ENCODE measurements at places on chromosomes 13 and 19.

DNA sequence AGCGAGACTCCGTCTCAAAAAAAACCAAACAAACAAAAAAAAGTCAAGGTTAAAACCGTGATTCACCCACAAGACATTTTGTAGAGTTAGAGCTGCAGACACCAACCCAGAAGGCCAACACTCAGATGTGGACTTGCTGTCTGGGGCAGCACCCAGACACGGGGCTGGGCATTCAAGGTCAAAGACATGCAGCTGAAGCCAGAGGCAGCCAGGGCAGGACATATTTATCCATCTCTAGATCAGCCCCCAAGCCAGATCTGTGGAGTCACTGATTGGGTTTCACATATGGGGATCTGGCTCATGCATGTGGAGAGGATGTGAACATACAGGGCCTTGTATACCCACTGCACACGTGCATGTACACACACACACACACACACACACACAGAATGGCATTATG, 3.6 kb downstream of the KLK15 start:
- DNase-seq, result no peak

GRCh38 chr19:54254195-54254906, 2.7 kb downstream of the LILRB5 start:
- DNase-seq, result no peak

- DNase-seq, result no peak
Measured at GRCh38 chr13:110152351-110152750, 154.6 kb downstream of the COL4A1 start.

DNA sequence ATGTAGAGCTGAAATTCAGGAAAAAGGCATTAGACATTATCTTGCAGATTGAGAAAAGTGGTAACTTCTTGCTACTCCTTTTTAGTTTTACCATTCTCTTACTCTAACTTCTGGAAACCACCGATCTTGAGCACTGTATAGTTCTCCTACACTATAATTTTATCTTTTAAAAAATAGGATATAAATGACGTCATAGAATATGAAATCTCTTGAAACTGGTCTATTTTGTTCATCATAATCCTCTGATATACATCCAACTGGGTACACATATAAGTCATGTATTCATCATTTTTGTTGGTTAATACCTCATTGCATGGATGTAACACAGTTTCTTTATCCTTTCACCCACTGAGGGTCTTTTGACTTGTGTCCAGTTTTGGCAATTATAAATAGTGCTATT, 629.9 kb upstream of the PRR20A start:
- DNase-seq, result no peak

DNA sequence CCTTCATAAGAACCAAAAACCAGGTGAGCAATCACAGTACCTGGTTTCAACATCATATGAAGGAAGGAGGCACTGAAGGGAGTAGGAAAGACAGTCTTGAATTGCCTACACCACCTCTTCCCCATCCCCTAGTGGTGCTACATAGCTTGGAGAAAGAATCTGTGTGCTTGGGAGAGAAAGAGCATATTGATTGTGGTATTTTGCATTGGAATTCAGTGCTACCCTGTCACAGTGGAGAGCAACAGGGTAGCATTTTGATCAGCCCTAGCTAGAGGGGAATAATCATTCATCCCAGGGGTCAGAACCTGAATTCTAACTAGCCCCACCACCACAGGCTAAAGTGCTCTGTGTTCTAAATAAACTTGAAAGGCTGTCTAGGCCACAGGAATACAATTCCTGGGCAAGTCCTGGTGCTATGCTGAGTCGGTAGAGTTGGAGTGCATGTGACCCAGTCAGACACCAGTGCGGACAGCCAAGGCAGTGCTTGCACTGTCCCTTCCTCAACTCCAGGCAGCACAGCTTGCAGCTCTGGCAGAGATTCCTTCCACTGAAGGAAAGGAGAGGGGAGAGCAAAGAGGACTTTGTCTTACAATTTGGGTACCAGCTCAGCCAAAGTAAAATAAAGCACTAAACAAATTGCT, 158.7 kb downstream of the VWA8 start:
- DNase-seq, result no peak

DNA sequence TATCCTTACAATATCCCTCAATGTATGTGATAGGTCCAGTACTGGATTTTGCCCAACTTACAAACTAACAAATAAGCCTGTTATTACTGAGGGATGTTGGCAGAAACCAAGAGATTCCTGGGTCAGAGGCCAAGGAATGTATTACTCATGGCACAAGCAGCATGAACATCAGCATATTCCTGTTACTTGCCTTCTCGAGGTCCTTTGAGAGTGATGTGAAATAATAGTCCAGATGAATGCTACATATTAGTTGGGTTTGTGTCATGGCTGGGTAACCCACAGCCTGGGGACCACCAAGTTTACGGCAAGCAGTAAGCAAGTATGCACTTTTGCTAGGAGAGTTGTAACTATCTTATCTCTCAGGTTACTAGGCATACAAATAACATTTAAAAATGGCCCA, 384.5 kb upstream of the GPC6 start:
- DNase-seq, result peak; percentile 67

- DNase-seq, result no peak
Measured at GRCh38 chr13:67216864-67217263, 13.3 kb downstream of the PCDH9 start.

DNA sequence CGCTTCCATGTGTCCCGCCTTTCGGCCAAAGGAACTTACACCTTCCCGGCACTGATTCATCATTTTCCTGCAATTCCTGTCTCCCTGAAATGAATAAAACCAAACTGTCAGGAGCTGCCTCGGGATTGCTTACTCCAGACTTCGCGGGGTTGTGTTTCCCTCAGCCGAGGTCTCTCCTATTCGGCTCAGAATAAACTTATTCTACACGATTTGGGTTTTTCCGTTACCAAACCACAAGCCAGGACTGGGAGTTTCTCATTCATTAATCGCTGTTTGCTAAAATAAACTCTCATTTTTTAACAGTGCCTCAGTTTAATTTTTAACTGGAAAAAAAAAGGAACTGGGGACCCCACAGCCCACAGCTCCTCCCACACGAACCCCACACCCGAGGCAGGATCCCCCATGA, 667 bp downstream of the ZNF878 start:
- no peak for DNase-seq

DNA sequence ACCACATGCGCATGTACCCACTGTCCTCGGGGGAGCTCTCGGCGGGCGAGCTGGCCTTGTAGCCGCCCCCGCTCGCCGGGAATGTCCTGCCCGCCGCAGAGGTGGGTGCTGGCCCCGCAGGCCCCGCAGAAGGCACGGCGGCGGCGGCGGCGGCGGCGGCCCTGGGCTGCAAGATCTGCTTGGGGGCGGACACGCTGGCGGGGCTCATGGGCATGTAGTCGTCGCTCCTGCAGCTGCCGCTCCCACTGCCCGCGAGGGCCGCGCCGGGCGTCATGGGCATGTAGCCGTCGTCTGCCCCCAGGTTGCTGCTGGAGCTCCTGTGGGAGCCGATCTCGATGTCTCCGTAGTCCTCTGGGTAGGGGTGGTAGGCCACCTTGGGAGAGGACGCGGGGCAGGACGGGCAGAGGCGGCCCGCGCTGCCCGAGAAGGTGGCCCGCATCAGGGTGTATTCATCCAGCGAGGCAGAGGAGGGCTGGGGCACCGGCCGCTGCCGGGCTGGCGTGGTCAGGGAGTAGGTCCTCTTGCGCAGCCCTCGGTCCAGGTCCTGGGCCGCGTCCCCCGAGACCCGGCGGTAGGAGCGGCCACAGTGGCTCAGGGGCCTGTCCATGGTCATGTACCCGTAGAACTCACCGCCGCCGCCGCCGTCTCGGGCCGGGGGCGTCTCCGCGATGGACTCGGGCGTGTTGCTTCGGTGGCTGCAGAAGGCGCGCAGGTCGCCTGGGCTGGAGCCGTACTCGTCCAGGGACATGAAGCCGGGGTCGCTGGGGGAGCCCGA, 2.4 kb downstream of the IRS2 start:
- no peak for DNase-seq

DNA sequence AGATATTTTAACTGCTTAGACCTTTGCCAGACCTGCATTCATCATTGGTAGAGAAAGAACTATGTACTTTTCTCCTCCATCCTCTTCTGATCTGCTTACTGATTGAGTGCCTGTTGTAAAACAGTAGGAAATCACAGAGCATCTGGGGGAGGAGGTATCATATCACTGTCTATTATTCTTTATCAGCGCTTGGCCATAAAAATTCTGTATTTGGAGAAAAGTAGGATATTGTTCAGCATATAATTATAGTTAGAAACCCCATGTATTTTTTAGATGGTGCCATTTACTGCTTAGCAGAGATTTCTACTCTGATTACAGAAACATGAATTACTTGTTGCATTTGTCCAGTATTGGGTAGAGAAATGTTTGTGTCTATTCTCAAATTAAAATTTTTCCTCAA, 62.4 kb downstream of the URI1 start:
- DNase-seq, result no peak

DNA sequence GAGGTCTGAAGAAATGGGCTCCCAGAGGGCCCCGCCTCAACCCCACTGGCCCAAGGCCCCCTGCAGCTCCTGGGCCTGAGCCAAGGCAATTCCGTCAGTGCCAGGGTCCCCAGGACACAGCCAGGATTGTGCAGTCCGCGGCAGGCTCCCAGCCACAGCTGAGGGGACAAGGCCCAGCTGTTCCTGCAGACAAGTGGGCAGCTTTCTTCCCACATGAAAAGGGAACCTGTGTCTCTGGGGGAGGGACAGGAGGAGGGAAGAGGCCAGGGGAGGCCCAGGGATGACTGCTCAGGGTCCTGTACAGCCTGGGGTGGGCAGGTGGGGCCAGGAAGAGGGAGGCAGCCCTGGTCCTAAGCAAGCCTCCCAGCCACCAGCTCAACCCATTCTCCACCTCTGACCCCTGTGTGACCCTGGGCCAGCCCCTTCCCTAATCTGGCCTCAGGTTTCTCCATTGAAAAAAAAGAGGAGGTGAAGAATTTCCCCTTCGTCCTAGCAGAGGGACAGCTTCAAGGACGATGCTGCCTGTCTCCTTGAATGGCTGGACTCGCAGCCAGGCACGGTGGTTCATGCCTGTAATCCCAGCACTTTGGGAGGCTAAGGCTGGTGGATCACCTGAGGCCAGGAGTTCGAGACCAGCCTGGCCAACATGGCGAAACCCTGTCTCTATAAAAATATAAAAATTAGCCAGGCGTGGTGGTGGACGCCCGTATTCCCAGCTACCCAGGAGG, 20.5 kb upstream of the VSTM2B start:
- DNase-seq, result no peak

GRCh38 chr19:12703046-12703445, 6.6 kb upstream of the FBXW9 start:
- DNase-seq, result no peak

DNA sequence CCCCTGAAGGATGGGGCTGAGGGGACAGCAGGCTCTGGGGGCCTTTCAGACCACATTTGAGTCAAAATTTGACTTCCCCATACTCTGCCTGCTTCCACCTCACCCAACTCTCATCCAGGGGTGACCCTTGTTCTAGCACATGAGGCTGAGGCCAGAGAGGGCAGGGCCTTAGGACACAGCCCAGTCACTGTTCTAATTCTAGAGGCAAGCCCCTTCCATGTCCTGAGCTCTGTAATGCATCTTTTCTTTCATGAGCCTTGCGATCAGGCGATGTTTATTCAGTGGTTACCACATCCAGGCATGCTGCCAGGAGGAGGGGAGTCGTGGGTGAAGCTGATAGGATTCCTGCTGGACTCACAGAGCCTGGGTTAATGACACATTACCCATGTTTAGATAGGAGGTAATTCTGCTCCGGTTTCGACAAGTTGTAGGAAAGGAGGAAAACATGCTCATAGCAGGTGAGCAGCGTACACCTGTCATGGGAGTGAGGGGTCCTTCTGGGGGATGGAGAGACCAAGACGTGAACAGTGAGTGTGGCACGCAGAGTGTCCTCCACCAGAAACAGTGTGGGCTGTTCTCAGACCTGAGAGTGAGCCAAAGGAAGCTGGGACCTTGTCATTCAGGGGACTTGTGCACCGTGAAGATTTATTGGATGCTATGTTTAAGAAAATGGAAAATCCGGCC, 9.3 kb downstream of the RPS9 start:
- DNase-seq, result peak; percentile 96

DNA sequence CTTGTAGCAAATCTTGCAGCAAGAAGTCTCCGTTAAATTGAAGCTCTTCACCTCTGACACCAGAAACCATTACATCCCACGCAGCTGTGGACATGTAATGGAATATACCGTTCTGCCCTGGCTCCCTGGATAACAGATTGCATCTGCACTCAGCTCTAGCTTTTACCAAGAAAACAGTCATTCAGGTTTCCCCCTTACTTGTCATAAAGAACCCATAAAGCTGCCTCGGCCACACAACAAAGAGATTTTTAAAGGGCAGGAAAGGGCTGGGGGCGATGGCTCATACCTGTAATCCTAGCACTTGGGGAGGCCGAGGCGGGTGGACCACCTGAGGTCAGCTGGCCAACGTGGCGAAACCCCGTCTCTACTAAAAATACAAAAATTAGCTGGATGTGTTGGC, 127.6 kb upstream of the RFC3 start:
- DNase-seq, result no peak

DNA sequence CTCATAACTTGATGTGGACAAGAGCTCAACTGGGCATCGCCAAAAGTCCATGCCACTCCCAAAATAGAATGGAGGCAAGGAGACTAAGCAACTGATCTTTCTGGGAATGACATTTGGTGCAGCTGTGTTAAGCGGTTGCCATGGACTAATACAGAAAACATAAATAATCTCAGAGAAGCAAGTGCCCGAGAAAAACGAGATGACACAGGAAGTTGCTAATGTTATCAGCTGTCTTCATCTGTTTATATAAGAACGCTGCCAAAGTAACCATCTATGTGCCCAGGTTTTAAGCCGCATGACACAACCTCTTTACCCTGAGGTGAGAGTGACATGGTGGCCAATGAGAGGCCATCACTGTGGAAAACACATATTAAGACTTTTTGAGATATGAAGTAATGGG, 54.9 kb upstream of the SACS start:
- no peak for DNase-seq

DNA sequence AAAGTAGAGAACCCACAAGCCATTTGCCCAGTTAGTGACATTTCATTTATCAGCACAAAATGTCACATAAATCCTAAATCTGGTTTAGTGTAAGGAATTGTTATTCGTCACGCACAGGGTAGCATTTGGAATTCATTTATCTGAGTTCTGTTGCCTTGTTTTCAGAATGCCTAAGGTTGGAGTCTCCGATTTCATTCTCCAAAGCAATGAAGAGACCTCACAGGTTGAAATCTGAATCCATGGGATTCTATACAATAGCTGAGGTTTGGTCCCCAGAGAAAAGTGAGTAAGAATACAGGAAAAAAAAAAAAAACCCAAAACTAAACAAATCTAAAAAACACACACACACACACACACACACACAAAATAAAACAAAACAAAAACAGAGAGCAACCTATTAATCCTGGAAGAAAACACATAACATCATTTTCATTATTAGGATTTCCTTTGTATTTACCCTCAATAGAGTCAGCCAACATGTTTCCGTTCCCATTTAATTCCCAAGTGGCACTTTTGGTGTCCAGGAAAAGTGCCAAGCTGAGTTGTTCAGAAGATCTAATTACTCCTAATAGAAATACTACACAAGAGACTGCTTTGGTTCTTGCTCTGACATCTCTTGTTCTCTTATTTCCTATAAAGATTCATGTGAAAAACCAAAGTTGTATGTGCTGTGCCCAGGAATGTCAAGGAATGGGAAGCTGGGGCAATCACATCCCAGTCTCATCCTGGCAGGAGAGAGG, 36.2 kb upstream of the LRCH1 start:
- DNase-seq, result no peak
